Stimulated activated CD8-positive, alpha-beta memory T cell treated with anti-CD3 and anti-CD28 coated beads, Interleukin-4, amount 100 ng/mL, for 24 hours (primary cell): ENCODE measurements at places on chromosomes 11 and 22.

- DNase-seq: peak; percentile 11
These were observed 141.1 kb upstream of the NARS2 start for GRCh38 chr11:78715639-78716311.

DNA sequence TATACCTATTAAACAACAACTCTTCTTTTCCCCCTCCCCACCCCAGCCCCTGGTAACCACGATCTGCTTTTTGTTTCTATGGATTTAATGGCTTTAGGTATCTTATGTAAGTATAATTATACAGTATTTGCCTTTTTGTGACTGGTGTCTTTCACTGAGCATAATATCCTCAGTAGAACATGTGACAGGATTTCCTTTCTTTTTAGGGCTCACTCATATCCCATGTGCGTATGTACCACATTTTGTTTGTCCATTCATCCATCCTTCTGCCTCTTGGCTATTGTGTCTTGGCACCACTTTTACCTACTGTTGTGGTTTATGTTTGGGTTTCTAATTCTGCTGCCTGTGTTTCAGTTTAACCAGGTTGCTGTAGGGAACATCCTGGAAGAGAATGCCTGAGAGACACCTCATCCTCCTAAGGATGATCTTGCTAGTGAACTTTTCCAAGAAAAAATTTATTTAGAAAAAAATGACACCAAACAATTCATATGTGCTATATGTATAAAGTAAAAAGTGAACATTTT is 77.6 kb upstream of the SESN3 start:
- no peak for DNase-seq

DNA sequence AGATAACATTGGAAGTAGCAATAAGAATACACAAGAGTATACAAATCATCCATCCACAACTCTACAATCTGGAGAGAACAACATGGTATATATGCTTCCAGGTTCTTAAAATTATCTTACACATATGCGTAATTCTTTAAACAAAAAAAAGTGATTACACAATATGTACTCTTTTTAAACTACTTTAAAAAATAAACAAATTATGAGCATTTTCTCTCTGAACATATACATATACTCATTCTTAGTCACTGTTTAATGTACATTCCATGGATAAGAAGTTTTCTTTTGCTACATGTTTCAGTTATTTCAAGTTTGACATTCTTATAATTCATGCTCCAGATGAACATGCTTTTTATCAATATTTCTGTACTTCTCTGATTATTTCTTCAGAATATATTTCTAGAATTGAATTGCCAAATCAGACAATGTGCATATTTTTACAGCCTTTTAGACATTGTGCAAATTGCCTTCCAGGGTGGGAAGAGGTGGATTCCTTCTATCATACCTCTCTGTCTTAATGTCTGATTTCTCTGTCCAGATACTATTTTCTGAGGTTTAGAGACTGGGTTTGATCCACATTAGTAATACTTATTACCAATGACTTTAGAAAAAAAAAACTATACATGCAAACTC is 551.6 kb downstream of the METTL15 start:
- no peak for DNase-seq

GRCh38 chr22:50317178-50317577 is 9.6 kb downstream of the DENND6B start:
- no peak for DNase-seq

DNA sequence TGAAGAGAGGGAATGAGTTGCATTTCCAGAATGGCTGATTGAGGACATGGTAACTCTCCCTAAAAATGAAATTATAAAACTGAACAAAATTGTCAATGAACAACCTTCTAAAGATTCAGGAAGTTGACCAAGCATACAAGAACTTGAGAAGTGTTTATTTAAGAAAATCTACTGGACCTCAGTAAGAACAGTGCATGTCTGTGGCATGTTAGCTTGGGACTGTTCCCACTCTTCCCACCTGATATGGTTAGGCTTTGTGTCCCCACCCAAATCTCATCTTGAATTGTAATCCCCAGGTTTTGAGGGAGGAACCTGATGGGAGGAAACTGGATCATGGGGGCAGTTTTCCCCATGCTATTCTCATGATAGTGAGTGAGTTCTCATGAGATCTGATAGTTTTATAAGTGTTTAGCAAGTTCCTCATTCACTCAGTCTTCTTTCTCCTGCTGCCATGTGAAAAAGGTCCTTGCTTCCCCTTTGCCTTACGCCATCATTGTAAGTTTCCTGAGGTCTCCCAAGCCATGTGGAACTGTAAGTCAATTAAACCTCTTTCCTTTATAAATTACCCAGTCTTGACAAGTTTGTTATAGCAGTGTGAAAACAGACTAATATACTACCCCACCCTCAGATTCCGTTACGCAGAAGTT is 15.4 kb downstream of the MS4A13 start:
- DNase-seq: no peak

- DNase-seq: no peak
These were observed 4.6 kb upstream of the TMEM126A start for GRCh38 chr11:85643191-85643614.

DNA sequence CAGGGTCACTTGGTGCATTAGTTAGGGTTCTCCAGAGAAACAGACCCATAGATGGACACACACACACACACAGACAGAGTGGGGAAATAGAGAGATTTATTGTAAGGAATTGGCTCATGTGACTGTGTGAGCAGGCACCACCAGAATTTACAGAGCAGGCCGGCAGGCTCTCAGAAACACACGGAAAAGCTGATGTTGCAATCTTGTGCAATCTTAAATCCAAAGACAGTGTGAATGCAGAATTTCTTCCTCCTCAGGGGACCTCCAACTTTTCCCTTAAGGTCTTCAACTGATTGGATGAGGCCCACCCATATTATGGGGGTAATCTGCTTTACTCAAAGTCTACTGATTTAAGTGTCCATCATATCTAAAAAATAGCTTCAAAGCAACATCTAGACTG is 49.8 kb downstream of the APIP start:
- DNase-seq: no peak

- no peak for DNase-seq
These were observed 31.3 kb downstream of the SHANK3 start for GRCh38 chr22:50703726-50704509.

DNA sequence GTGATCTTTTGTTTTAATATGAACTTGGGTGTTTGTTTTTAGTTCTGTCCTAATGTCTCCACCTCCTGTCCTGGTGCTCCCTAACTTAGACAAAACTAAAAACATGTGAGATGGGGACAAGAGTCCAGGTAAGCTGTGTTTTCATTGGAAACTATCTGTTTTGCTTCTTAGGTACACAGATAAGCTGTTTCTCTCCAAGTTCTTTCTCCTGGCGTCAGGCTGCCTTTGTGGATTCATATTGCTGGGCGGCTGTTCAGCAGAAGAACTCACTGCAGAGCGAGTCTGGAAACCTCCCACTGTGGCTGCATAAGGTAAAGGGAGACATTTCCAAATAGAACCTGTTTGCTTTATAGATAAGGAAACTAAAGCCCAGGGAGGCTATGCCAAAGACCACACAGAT is 24.7 kb downstream of the PANX1 start:
- no peak for DNase-seq

- DNase-seq: no peak
These were observed 1.3 kb downstream of the EIF3M start for GRCh38 chr11:32584921-32585320.

DNA sequence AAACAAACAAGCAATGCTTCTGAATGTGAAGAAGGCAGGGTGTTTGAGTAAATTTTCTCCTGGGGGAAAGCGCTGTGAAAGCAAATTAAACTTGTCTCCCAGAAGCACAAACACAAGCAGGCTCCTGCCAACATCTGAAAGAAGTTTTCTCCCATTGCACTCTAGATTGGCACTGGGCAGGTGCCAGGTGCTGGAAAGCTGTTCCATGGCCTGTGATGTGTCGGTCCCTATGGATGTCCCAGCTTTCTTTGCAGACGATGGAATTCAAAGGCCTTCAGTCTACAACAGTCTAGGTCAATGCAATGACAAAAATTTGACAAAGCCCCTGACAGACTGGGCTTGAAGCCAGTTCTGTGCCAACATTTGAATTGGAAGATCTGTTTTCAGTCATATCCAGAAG is 246.1 kb upstream of the NARS2 start:
- DNase-seq: no peak

- DNase-seq: no peak
These were observed 3.4 kb downstream of the NFAM1 start for GRCh38 chr22:42428760-42429159.

DNA sequence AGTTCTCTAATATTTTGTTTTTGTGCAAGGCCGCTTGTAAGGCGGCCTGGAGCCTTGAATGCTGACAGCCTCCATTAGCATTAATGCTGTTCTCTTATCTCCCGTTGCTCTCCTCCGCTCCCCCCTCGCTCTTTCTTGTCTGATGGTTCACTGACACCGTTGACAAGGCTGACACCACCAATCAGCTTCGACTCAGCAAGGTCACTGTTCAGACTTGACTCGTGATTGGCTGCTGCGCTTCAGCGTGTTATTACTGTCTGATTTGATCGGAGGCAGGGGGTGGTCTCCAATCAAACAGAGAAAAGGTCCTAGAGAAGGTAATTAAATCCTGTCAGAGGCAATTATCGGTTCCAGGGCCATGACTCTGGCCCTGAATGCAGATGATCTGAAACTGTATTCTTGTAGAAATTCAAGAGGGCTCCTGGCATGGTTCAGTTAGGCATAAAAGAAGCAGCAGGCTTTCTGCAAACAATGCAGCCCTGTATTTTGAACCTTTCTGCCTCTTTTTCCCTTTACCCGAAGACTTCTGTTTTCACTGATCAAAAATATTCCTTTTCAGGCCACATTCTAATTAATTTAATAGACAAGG is 49.3 kb upstream of the MPPED2 start:
- DNase-seq: no peak

- DNase-seq: no peak
These were observed 12.6 kb upstream of the MAPK8IP1 start for GRCh38 chr11:45872651-45873356.

DNA sequence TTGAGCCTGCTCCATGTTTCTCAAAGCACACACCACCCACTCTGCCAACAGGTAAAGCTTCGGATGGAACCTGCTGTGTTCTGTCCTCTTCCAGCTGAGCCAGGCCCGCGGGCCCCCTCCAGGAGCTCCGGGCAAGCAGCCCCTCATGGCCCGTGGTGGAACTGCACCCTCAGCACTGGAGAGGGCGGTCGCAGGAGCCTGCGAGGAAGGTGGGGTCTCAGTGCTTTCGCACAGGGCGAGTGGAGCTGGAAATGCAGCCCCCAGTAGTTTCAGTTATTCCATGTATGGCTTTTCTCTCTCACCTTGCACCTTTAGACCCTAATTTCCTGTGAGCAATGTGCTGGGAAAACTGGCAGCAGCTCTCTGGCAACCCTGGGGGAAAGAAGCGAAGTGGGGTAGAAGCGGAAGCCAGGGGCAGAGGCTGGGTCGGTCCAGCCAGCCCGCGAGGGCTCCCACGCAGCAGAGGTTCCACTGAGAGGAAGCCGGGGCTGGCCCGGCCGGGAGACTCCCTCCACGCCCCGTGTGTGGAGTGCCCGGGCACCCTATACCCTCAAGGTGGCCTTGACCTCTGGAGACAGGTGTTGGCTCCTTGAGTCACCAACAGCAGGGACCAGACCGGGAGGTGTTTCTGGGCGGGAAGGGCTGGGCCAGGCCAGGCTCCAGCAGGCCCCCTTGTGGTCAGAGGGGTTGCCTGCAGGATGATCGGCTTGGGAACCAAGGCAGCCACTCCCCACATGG is 119.9 kb upstream of the TMEM45B start:
- peak; percentile 54 for DNase-seq
